Fibroblast of upper back skin (primary cell): ENCODE measurements at places on chromosomes 1 and 21.

DNA sequence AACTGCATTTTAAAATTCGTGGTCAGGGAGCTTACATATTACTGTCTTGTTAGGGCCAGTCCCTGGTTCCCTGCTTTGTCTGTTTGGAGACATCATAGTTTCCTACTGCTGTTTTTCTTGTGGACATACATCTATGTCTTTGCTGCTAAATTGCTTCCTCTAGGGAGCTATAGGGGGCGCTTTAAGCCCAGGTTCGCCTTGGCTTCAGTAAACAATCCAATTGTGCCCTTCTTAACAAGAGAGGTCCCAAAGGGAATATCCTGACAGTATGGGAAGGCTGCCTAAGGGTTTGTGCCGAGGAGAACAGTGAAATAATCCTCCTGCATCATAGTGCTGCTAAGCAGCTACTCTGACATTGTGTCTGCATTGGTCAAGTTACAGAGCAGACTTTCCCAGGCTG is 112.5 kb downstream of the USH2A start:
- DNase-seq: peak; percentile 60

GRCh38 chr1:243336163-243336562 is 80.3 kb downstream of the SDCCAG8 start:
- DNase-seq: no peak

DNA sequence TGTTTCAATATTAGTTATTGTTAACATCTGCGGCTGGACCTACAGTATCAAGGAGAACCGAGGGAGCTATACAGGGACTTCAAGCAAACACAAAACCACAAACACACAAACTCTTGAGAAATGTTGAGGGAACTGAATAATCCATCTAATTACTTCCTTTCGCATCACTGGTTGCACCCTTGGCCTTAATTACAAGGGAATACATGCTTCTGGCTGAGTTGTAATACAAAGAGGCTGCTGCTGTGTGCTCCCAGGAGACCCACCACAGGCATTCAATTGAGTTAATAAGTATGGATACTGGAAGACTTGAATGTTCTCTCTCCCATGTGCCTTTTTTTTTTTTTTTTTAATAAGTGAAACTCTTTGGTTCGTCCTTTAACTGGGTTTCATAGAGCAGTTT is 16.8 kb upstream of the SMYD2 start:
- peak; percentile 44 for DNase-seq

GRCh38 chr1:109880971-109881894 is 29.4 kb upstream of the CSF1 start:
- no peak for DNase-seq

- no peak for DNase-seq
Measured at GRCh38 chr1:92504291-92505014, 17.7 kb upstream of the GFI1 start.

DNA sequence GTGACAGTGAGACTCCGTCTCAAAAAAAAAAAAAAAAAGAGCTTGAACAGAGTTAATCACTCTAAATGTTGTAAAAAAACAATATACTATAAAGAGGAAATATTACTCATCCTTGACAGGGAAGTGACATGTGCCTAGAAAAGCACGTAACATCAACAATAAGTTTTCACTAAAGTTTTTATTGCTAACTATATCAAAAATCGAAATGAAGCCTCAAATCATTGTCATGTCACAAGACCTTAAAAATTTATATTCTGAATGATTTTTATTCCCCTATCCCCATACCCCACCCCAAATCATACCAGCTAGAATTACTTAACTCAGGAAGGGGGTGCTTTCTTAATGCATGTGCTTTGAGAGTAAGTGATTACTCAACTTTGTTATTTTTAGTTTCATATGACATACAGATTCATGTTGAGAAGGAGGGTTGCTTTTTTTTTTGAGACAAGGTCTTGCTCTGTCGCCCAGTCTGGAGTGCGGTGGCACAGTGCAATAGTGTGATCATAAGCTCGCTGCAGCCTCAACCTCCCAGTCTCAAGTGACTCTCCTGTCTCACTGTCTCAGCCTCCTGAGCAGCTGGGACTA is 53.6 kb upstream of the MUTYH start:
- DNase-seq: no peak

- DNase-seq: no peak
Measured at GRCh38 chr1:236370420-236370819, 23.7 kb upstream of the EDARADD start.

DNA sequence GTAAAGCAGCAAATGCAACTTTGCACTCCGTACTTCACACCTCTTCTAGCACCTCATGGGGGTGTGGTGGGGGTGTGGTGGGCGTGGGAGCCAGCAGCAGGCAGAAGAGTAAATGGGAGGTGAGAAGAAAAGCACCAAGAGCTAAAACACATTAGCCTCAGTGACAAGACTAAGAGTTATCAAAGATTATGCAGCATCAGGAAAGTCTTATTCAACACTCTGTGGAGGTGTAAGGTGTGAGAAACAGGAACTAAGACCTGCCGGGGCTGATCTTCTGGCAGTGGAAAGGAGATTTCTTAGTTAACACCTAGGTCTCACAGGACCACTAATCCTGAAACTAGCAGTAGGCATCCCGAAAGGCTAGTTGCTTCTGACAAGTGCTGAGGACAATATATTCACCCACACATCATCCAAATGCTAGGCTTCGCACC is 9.9 kb downstream of the TGFBR3 start:
- no peak for DNase-seq

DNA sequence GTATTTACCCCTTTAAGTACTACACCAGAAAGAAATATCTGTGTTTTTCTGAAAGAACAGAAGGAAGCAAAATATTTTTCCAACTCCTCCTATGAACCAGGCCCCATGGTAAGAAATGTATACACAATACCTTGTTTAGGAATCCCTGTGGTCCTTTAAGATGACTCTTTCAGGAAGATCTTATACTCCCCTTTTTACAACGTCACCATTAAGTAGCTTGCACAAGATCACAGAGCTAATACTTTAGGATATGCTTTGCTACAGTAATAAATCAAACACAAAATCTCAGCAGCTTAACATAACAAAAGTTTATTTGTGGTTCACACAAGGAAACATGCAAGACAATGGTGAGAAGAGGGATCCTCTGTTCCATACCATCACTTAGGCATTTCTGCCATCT is 8.8 kb upstream of the LAMB3 start:
- DNase-seq: no peak

GRCh38 chr1:206471415-206471801 is 1.1 kb downstream of the IKBKE start:
- no peak for DNase-seq

GRCh38 chr1:201916649-201917249 is 28.1 kb downstream of the SHISA4 start:
- peak; percentile 84 for DNase-seq

GRCh38 chr1:88726697-88727096 is 42.6 kb downstream of the PKN2 start:
- no peak for DNase-seq

GRCh38 chr1:86089765-86090164 is 66.8 kb downstream of the COL24A1 start:
- DNase-seq: no peak

DNA sequence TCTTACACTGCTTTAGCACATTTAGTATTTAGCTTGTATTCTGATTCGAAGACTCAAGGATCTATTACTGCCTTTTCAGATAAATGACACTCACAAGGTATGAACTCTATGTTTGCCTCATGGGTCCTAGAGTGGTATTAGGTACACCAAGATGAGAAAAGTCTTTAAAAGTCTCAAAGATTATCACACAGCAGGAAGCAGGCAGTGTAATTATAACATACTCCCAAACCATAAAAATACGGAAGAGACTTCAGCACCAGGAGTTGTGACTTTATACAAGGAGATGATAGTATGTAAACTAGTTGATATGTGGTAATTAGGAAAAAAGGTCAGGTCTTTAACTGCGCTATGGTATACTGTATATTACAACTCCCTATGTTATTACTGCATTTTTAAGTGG is 11.2 kb upstream of the RCSD1 start:
- no peak for DNase-seq

DNA sequence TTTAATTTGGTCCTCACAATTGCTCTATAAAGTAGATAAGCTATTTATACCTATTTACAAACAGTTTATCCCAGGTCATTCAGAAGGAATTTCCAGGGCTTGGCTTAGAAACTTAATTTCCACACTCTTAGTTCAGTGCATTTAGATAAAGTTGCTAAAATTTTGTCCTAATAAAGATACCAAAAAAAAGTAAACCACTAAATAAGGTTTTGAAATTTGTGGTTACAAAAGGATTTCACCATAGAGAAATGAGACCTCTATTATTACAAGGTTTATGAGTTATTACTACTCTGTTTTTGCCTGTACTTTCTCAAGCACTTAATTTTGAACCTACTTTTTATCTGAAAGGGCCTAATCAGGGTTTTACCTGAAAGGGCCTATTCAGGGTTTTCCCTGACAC is 22.4 kb downstream of the PTPN22 start:
- DNase-seq: no peak

- DNase-seq: no peak
Measured at GRCh38 chr1:60866917-60867531, 215.3 kb upstream of the NFIA start.

DNA sequence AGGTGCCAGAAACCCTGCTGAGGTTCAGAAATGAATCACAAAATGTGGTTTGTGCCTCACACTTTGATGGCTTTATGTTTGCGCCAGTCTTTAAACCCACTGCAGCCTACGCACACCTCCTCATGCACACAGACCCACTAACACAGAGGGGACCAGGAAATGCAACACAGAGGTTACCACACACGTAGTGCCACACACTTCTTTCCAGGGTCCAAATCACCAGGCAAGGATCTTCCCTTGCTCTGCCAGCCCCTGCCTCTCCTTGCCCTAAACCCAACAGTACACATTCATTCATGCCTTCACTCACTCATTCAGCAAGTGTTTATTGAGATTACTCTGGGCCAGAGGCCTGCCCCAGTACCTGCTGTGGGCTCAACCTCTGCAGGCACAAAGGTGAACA is 17.5 kb downstream of the MAB21L3 start:
- DNase-seq: no peak

DNA sequence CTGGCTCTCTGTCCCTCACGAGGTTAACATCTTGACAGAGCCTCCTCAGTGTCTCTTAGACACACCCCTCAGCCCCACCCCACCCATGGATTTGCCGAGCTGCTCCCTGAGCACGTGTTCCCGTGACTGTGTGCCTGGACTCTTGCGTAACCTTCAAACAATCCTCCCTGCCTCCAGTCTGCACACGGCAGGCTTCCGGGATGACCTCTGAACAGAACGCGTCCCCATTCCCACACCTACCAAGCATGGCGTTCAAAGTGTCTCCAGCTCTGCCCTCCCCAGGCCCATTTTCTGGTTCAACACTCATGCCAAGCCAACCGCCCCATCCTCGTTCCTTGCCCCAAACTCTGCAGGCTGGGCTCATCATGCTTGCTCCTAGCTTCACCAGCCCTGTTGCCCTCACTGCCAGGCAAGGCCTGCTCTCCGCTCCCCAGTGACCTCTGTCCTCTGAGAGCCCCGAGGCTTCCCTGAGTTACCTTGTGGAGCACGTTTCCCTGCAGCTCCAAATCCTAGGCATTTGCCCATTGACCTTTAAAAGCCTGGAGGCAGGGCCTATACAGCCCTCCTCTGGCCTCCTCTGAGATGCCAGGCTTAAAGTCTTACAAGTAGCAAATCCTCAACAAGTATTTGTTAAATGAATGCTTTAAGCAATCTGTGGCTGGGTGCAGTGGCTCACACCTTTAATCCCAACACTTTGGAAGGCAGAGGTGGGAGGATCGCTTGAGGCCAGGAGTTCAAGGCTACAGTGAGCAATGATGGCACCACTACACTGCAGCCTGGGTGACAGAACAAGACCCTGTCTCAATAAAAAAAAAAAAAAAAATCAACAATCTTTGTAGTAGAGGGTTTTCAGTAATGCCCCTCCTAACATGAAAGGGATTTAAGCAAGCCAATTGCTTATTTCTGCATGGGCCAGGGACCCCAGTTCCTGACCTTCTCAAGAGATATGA is 5.0 kb downstream of the AGT start:
- DNase-seq: no peak

DNA sequence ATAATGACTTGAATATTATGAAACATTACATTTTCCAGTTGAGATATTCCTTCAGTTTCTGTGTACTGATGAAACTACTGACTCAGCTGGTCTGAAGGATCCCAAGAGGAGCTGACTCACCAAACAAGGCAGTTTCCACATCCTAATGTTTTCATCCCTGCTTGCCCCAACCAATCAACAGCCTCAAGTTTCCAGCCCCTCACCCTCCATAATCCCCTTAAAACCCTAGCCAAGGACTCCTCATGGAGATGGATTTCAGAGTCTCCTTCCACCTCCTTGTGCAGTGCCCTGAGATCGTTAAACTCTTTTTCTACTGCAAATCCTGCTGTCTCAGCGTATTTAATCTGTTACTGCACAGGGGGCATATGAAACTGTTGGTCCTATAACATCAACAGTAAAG is 83.1 kb upstream of the HAO2 start:
- peak; percentile 97 for DNase-seq

DNA sequence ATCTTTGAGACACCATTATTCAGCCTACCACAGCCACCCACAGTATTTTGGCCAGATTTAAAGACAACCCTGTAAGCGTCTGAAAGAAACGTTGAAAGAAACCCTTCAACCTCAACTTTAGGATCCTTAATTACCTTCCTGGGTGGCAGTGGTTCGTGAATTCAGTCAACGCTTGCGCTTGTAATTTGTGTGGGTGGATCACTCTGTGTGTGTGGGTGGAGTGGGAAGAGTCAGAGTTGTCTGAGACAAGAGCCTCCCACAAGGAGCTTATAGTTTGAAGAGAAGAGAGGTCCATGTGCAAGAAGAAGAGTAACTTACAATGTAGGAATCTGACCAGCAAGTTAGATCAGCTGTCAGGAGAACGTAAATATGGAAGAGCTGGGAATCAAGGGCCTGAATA is 8.4 kb downstream of the COQ8A start:
- no peak for DNase-seq

GRCh38 chr1:90721210-90722194 is 4.4 kb upstream of the BARHL2 start:
- DNase-seq: peak; percentile 34

DNA sequence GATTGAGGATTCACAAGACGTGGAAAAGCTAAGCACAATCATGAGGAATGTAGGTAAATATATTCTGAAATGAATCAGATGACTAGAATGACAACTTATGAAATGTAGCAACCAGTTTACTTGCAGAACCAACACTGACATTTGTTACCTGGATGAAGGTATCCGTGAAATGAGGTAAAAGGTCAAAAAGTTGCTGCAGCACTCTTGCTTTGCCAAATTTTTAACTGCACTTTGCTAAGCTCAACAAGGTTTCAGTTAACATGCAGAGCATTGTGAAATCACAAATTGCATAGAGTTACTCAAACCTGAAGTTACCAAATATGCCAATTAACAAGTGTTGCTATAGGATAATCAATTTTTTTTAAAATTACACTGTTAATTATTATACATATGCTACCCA is 1280.1 kb downstream of the KCNT2 start:
- DNase-seq: no peak
